ENCODE measurements at places on chromosomes 7 and 10.

DNA sequence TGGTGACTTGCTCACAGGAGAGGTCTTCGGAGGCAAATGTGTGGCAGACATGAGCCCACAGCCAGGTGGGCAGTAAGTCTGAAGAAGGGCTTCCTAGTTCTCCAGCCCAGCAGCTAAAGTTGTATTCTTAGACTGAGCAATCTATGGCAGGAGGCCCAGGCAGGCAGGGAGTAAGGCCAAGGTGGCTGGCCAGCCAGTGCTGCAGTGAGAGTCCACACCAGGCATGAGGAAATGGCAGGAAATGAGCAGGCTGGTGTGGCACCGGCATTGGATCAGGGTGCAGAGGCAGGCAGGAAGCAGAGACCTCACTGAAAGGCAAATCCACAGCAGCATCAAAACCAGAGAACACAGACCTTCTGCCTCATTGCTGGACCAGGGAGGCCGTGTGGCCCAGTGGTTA is 84.6 kb upstream of the PDE1C start:
- DNase-seq, result no peak

GRCh38 chr10:62744136-62744535 is 60.4 kb upstream of the ADO start:
- DNase-seq, result no peak

- no peak for DNase-seq
These were observed 1.5 kb downstream of the PDLIM1 start for GRCh38 chr10:95289003-95289920.

DNA sequence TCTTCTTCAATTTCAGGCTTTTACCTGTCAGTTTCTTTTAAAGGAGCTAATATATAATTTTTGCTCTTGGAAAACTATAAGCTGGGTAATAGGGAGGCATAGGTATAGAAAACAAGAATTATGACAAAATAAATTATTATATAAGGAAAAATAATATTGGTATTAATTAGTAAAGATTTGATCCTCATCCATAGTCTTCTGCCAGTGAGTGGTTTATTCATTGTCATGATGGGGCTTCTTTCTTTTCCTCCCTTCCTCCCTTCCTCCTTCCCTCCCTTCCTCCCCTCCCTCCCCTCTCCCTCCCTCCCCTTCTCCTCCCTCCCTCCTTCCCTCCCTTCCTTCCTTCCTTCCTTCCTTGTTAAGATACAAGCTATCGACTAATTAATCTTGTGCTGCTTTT is 698.6 kb downstream of the SORCS3 start:
- no peak for DNase-seq

- no peak for DNase-seq
These were observed 104.3 kb downstream of the TRIM24 start for GRCh38 chr7:138564365-138564764.

GRCh38 chr10:99930731-99931550 is 78.8 kb downstream of the DNMBP start:
- DNase-seq, result no peak

DNA sequence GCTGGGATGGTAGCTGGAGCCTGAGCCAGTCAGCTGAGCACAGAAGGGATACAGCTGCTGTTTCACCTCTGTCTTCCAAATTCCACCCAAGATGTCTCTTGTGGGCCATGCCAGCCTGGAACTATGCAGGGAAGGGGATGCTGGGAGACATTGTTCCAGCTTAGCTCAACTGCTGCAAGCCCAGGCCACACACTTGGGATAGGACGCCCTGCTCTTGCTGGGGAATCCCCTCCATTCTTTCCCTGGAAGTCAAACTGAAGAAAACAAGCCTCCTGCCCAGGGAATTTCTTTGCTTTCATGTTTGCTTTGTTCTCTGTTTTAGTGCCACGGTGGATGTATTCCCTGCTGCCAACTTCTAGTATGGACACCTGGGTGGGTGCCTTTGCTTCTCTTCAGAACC is 55.2 kb upstream of the CDK13 start:
- no peak for DNase-seq

- no peak for DNase-seq
These were observed 184.0 kb upstream of the ADO start for GRCh38 chr10:62620491-62620890.

DNA sequence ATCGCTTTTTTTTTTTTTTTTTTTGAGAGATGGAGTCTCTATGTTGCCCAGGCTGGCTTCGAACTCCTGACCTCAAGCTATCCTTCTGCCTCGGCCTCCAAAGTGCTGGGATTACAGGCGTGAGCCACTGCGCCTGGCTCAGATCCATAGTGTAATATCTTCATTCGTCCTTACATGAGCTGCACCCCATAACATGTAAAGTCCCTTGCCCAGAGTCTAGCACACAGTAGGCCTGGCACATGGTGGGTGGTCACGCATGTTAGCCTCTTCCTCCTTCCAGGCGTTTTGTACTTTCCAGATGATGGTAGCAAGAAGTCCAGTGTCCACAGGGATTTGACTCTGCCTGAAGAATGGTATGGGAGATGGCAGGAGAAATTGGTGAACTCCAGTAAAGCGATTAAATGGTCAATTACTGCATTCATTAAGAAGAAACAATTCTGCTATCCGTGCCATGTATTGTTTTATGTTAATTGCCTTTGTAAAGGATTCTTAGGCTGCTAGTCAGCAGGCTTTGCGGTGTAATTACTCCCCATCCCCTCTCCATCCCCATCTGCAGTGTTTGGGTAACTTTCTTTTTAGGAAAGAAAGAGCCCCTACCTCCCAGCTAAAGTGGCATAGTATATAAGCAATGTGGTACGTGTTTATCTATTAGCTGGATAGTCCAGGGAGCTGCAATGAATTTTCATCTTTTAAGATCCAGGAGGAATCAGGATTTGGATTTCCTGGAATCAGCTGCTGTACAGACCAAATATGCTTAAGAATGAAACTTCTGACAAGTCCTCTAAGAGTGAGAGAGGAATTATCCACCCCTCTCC is 1.2 kb downstream of the TPST1 start:
- no peak for DNase-seq

DNA sequence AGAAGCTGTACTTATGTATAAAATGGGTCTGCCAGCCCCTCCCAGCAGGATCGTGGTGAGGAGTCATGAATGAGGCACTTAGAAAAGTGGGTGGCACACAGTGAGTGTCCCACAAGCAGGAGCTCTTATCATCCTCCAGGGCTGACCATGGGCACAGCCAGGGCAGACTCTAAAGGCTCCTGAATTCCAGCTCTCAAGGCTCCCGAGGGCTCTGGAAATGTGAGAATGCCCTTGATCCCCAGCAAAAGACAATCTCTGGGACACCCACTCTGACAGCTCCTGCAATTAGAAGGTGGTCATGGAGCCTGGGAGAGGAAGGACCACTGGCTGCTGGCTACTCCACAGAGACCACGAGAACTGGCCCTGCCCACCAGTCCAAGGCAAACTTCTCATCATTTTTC is 1.6 kb downstream of the VSTM4 start:
- no peak for DNase-seq

DNA sequence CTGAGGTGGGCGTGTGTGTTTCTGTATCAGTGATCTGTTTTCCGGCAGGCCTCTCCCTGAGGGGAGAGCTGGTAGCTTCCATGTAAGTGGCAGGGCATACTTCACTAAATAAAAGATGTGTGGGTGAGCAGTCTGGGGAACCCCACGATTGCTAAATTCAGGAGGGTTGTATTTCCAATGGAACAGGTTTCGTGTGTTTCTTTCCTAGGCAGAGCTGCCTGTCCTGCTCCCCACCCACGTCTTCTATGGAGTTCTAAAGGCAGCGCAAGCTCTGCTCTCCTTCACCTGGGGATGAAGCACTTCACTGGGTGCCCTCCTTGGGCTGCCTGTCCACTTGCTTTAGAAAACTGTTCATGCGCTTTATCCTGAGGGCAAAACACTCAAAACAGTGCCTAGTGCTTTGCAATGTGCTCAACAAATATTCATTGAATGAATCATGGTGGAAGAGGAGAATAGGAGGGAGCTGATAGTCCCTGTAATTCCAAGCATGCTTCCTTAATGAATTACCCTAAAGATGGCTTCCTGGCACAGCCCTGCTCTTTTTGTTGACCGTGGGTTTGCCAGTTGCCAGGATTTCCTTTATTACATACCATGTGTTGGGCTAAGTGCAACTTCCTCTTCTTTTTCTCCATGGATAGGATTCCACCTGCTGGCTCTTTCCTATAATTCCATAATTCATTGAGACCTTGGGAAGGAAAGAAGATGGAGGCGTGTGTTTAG is 50.6 kb upstream of the SRPK2 start:
- no peak for DNase-seq

GRCh38 chr10:124350806-124351205 is 67.9 kb downstream of the OAT start:
- DNase-seq, result no peak

DNA sequence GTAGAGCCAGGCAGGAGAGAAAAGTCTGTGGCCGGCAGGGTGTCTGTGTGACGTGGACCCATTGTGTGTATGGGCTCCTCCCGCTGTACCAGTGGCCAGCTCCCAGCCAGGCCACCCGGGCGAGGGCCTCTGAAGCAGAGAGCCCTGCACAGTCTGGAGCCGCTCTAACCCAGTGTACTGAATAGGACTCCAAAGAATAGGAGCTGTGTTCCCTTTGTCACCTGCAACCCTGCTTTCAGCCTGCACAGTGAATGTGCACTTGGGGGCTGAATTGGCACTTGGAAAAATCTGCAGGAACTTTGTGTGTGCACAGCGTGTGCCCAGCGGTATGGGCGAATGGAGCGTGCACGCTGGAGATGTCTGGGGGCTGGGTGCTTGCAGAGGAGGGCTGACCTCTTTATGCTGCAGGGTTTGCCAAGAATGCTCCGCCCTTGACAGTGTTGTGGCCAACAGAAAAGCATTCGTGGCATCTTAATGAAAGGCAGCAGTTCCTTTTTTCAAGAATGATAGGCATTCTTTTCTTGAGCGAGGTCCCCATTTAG is 216.2 kb downstream of the AUTS2 start:
- no peak for DNase-seq

Data from NCI-H524 treated with DMSO at 0.1 percent for 48 hours (cell line).